Activated naive CD4-positive, alpha-beta T cell treated with anti-CD3 and anti-CD28 coated beads, Interleukin-2, amount 50 U/mL, for 72 hours (primary cell): ENCODE measurements at places on chromosomes 1 and 21.

DNA sequence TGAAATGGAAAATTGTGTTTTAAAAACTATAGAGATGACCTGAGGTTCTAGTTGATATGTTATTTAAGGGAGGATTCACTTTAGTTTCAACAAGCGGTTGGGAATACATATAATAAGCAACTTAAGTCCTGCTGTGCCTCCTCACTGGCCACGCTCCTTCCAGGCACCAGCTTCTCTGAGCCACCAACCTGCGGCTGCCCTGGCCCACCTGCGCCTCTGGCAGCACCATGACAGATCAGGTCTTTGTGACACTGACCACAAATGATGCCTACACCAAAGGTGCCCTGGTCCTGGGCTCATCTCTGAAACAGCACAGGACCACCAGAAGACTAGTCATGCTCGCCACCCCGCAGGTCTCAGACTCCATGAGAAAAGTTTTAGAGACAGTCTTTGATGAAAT is 7.0 kb upstream of the USP24 start:
- DNase-seq, result no peak

- DNase-seq, result no peak
Observed at GRCh38 chr21:25426580-25426979, 180.7 kb downstream of the MRPL39 start.

DNA sequence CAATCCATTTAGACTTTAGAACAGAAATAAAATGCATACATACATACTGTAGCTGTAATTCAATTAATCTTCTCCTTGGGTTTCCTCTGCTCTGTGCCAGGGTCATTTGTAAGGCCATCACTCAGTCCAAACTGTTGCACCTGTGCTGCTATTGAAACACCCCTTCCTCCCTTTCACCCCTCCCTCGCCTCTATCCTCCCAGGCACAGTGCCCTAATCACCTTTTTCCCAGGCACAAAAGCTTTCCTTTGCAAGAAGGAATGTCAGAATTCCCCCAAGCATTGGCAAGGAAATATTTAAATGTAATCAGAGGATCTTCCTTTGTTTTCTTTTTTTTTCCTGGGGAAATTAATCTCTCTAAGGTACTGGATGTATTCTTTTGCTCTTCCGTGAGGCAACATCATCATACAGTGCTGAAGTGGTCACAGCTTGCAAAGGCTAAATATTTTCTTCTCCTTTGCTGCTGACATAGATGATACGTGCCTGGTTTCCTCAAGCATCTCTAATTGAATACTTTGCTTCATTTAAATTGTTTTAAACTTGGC is 339.3 kb upstream of the NR5A2 start:
- no peak for DNase-seq

DNA sequence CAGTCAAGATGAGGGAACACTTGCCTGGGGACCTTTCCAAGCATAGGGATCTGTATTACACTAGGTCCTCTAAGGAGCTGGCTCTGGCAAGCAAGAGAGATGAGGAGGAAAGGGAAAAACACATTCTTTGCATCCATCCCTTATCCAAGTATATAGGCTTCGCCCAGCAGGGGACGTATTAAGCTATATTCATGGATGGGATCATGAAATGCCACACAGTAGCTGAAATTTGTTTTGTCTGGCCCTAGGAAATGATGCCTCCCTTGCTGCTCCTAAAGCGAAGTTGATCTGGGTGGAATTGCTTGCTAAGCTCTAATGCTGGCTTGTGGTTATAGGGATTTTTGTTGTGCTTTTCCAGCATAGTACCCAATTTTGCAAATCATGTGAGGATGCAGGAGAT is 32.1 kb downstream of the CENPF start:
- DNase-seq, result no peak
